ENCODE measurements at places on chromosomes 1 and 21.

DNA sequence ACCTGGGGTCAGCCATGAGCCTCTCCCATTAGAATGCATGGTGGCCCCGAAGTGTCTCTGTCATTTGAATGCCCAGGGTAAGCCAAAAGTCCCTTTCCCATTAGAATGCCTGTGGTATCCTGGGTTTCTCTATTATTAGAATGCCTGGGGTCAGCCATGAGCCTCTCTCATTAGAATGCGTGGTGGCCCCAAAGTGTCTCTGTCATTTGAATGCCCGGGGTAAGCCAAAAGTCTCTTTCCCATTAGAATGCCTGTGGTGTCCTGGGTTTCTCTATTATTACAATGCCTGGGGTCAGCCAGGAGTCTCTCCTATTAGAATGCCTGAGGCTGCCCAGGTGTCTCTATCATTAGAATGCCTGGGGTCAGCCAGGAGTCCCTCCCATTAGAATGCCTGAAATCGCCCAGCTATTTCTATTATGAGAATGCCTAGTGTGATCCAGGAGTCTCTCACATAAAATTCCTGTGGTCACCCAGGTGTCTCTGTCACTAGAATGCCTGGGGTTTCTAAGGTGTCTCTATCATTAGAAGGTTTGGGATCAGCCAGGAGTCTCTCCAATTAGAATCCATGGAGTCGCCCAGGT, 65.5 kb downstream of the RNF187 start:
- no peaks in the 10 kb centered on the region for H3K36me3 ChIP-seq
- H3K4me1 ChIP-seq: no peaks in the 10 kb centered on the region
- H3K4me3 ChIP-seq: no peak overlapping the region
- no peak overlapping the region for H3K27ac ChIP-seq
- no peak for DNase-seq

DNA sequence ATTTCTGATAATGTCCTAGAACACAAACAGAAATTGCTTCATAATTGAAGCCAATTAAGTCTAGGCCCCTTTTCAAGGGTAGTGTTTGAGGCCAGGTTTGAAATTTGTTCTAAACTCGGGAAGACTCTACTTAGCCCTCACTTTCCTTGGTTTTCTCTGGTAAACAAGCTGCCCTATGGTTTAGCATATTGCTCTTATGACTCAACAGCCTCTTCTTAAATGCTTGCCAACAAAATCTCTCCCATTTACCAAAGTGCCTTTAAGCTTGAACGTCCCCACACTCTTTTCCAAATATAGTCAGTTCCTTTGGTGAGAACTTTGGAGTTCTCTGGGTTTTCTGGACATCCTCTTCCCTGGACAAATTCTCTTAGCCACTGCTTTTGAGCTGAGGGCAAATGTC, 5.8 kb upstream of the LCE6A start:
- no peak for DNase-seq
- no peak overlapping the region for H3K27ac ChIP-seq
- no peaks in the 10 kb centered on the region for H3K36me3 ChIP-seq
- no peak overlapping the region for H3K4me3 ChIP-seq
- H3K27me3 ChIP-seq: no peaks in the 10 kb centered on the region
- H3K4me1 ChIP-seq: no peaks in the 10 kb centered on the region

DNA sequence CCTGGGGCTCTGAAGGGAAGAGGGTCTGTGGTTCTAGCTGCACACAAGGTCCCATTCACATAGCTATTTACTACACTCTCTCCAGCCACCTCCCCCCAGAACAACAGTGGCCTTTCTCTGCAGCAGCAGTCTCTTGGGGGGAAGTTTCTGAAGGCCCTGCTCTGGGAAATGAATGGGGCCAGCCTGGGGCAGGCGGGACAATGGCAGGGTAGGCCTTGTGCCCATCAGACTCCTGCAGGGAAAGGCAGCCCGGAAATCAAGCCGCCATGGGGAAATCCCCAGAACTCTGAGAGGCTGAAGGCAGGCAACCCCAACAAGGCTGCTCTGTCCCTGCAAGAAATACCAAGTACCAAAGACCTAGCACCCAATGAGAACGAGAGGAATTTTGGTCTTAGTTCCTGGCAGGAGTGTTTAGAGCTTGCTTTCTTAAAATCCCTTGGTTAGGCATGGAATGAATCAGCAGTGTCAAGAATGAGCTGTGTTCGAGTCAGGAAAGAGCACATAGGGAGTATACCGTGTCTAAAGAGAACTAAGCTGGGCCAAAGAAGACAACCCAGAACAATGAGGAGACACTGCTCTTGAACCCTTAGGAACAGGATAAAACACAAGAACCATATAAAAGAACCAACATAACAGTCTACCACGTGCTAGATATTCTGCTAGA, 11.3 kb downstream of the ARHGEF11 start:
- no peak for DNase-seq
- H3K4me1 ChIP-seq: no peaks in the 10 kb centered on the region
- H3K27me3 ChIP-seq: no peaks in the 10 kb centered on the region
- H3K36me3 ChIP-seq: no peaks in the 10 kb centered on the region
- no peak overlapping the region for H3K4me3 ChIP-seq

- DNase-seq: no peak
- H3K4me1 ChIP-seq: peaks cover 8% of the 10 kb centered on the region
- H3K27ac ChIP-seq: no peak overlapping the region
- no peak overlapping the region for H3K4me3 ChIP-seq
- H3K27me3 ChIP-seq: no peaks in the 10 kb centered on the region
- no peaks in the 10 kb centered on the region for H3K36me3 ChIP-seq
Measured at GRCh38 chr1:173064011-173064410, 13.3 kb upstream of the TNFSF18 start.

GRCh38 chr1:8911416-8912309, 33.2 kb upstream of the ENO1 start:
- H3K36me3 ChIP-seq: no peaks in the 10 kb centered on the region
- no peak overlapping the region for H3K4me3 ChIP-seq
- no peaks in the 10 kb centered on the region for H3K4me1 ChIP-seq
- H3K27ac ChIP-seq: no peak overlapping the region
- no peak for DNase-seq

- peak overlapping the region; percentile 80 for H3K27ac ChIP-seq
- H3K4me1 ChIP-seq: peaks cover 36% of the 10 kb centered on the region
- H3K4me3 ChIP-seq: no peak overlapping the region
- no peaks in the 10 kb centered on the region for H3K36me3 ChIP-seq
- H3K27me3 ChIP-seq: no peaks in the 10 kb centered on the region
- DNase-seq: peak; percentile 54
Measured at GRCh38 chr1:235060607-235061470, 67.8 kb downstream of the TOMM20 start.

DNA sequence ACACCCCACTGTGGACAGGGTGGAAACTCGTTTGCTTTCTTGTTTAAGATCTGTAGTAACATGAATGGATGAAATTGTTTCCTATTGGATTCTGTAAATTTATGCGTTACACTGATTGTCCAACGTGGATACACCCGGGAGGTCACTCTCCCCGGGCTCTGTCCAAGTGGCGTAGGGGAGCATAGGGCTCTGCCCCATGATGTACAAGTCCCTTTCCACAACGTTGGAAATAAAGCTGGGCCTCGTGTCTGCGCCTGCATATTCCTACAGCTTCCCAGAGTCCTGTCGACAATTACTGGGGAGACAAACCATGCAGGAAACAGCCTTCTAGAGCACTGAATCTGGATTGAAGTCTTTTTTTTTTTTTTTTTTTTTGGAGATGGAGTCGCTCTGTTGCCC, 1.4 kb downstream of the RCC1 start:
- peak overlapping the region; percentile 56 for H3K4me3 ChIP-seq
- no peaks in the 10 kb centered on the region for H3K36me3 ChIP-seq
